NCI-H460 (cell line): ENCODE measurements at places on chromosomes 7 and 10. TPM values are rescaled to one million over a fixed set of nuclear protein-coding genes. Genes with fewer than 3 reads are reported as not detected.

DNA sequence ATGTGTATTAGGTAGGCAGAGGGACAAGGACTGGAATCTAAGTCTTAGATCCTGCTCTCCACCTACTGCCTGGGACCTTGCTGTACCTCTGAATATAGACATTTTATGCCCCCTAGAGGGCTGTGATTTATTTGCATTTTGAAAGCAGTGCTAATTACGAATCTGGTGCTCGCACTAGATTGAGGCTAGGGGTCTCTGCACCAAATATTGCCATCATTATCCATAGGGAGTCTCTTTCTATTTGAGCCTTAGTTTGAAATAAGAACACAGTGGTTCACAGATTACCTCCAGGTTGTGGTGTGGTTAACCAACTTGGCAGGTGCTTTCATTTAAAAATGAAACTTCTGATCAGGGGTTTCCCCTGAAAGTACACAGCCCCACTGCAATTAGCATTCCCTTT, 41.8 kb downstream of the CNNM1 start:
- DNase-seq, result peak; percentile 26

- DNase-seq, result peak; percentile 83
These were observed 186.4 kb upstream of the NFE2L3 start for GRCh38 chr7:25965405-25966123.

DNA sequence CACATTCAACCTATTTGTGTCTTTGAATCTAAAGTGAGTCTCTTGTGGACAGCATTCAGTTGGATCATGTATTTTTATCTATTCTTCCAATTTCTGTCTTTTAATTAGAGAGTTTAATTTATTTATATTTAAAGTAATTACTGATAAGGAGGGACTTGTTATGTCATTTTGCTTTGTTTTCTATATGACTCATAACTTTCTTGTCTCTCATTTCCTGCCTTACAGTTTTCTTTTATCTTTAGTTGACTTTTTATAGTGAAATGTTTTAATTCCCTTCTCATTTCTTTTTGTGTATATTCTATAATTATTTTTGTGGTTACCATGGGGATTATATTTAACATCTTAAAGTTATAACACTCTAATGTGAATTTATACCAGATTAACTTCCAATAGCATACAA, 7.3 kb upstream of the ZNF518A start:
- no peak for DNase-seq

- no peak for DNase-seq
These were observed 30.6 kb downstream of the MYL10 start for GRCh38 chr7:101598422-101598985.

DNA sequence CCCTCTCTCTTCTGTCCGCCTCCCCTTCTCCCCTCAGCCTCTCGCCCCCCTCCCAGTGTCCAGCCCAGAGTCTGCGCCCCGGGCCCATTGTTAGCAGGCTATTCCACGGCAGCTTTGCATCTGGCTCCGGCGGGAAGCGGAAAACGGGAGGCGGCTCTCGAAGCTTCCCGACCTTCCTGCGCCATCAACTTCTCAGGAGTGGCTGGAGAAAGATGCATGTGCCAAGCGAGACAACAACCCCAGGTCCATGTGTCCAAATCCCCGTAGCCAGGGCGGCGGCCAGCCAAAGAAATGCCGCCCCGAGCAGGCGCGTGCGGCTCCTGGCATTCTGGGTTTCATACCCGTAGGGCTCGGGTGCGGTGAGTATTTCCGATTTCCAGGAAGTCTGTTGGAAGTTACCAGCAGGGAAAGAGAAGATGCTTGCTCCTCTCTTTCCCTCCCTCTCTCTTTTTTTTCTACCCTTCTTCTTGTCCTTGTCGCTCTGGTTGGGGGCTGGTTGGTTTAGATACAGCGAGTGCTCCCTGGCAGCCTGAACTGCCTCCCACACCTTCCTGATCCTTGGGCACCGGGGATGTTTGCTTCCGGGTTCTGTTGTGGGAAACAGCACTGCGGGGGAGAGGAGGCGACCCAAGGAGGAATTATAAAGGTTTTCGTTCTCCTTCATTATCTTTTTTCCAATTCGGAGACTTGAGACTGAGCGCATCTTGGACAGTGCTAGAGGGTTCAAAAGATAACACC, 1.2 kb upstream of the HOXA2 start:
- DNase-seq, result no peak

DNA sequence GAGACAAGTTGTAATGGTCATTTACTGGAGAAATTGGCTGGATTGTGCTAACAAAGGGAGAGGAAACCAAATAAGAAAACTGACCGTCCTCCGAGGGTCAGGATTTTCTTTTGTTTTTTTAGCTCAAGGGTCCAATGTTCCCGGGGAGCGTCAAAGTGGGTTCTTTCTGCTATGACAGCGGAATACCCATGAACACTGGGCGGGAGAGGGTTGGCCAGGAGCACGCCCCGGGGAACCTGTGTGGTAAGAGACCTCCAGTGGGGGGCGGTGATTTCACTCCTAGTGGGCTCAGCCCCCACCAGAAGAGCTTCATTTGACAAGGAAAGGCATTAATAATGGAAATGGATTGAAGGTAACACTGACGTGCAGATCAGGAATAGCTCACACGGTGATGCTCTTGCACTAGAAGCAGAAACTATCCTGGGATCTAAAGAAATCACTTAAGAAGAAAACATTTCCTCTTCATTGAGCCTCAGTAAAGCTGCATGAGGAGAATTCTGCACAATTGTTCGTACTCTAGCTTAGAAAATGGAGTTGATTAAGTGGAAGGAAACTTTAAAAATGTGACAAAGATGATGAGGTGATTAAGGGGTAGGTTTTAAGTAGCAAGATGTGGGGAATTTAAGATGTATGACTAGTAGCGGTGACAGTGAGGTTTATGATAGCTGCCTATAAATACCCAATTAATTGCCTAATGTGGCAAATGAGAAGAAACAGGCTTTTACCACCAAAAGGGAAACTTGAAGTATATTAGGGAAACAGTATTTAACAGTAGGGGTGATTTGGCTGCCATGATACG, 627.2 kb downstream of the SUGCT start:
- DNase-seq, result no peak

The CNOT4 gene
- 15.2 and 15.3 TPM in 2 replicates for total RNA-seq

The PRR15 gene
- not detected in 2 replicates for total RNA-seq
